ENCODE measurements at places on chromosomes 2 and 18.

DNA sequence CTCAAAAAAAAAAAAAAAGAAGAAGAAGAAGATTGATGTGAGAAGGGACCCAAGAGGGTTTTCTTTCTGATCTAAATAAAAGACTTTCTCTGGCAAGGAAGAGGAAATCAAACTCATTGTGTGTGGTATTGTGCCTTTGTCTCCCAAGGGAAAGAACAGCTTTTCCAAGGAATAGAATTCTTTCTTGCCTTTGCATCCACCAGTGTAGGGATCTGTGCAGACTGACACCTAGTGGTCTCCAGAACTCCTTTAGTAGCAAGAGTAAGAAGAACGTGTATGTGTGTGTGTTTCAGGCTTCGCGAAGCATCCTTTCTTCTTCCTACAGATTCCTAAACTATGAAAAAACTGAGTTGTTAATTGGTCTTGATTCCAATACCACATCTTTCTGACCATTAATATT is 33.5 kb upstream of the CRIM1 start:
- peak; percentile 50 for DNase-seq

DNA sequence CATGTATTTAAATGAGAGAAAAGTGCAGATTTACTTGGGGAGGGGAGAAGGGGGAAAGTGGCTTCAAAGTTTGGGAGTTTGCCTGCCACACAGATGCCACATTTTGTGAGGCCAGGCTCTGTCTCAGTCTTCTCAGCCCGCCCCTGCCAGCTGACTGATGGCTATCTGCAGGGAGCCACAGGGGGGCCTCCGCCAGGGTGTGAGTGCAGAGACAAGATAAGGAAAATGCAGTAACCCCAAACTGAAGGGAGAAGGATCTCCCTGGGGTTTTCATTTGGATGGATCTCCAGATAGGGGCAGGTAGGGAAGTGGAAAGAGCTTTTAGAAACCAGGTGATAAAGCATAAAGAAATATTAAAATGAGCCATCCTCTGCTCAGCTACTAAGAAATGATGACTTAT is 128.8 kb downstream of the ZNF521 start:
- DNase-seq: no peak

DNA sequence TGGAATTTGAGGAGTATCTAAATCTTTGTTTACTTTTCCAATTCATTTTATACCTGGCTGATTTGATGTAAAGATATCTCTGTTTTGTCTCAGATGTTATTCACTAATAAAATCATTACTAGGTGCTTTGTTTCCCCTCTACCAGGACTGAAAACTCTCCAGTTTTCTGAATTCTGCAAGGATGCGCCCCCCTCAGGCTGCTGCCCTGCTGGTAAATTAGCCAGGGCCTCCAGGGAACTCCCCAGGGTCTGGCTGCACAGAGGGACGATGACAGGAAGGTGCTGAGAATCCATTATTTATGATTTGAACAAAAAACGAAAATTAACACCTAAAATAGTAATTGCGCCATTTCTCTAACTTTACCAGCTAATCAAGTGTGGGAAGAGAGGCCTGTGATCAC is 541.2 kb upstream of the POU3F3 start:
- no peak for DNase-seq

DNA sequence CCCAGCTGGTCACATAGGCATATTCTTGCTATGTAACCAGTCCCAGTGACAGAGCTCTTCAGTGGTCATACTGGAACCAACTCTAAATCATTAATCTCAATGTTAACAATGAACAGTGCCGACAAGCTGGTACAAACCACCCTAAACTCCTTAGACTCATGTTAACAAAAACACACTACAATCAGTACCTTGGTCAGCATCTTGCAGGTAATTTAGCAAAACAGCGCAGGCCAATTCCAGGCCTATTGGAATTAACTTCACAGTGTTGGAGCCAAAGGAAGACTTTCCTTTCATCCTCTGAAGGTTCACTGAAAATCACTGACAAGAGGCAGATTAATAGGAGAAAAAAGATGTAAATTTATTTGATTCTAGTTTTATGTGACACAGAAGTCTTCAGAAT is 396.4 kb downstream of the PIK3C3 start:
- DNase-seq: no peak

All from WERI-Rb-1 (cell line).